ENCODE measurements at places on chromosomes 3 and 15. TPM values are rescaled to one million over a fixed set of nuclear protein-coding genes. Genes with fewer than 3 reads are reported as not detected.

The IQCF5 gene
- not detected for total RNA-seq

The C2CD4A gene
- total RNA-seq = not detected

The SLC25A20 gene
- 140 TPM for total RNA-seq

The SUSD5 gene
- 2.4 TPM for total RNA-seq

All from Right ventricle myocardium superior (tissue), 1 donor.